ENCODE measurements at places on chromosomes 5 and 9. TPM values are rescaled to one million over a fixed set of nuclear protein-coding genes. Genes with fewer than 3 reads are reported as not detected.

DNA sequence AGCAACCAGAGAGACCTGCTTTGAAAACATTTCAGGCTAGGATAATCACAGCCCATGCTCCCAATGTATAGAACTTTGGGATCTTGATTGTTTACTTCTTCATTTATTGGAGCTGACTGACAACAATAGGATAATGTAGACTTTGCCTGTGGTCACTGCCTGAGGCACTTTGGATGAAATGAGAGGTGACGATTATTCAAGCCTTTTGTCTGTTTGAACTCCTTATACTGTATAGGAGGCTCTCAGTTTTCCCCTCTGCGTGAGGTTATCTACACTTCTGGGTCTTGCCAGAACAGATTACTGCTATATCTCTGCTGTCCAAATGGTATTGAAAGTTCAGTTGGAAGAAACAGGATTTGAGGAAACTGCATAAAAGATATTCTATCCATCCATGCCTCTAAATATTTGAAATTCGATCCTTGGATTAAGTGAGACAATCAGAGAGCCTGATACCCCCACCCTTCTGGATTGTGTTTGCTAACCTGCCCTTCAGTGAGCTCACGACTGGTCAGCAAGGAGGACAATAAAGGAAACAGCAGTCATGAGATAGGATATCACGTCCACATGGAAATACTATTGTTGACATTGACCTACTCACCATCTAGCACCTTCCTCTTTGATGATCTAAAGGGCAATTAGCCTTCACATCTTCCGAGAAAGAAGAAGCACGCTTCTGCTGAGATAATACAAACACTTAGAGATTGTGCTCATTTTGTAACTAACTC is 98.1 kb downstream of the DOCK8 start:
- DNase-seq = no peak

DNA sequence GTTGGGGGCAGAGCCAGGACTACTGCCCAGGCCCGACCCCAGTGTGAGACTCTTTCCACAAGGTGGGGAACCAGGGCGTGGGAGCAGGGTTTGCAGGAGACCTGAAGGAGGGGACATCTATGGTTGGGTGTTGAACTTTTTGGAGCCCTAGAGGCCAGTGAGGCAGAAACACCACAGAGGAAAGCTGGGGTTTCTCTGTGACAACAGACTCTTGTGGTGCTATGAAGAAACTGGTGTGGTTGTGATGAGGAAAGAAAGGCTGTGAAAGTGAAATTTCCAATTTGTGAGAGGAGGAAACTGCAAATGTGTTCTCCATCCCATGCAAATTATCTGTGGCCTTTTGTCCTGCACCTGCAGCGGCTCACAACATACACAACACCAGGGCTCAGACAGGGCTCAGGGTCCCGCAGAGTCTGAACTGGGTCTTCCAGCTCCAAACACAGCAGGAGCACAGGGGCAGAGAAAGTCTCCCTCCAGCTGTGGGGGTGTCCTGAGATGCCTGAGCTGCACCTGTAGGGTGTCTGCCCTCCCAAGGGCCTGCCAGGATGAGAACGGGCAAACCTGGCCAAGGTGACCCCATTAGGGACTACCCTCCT is 51.4 kb upstream of the GRHPR start:
- DNase-seq = no peak

DNA sequence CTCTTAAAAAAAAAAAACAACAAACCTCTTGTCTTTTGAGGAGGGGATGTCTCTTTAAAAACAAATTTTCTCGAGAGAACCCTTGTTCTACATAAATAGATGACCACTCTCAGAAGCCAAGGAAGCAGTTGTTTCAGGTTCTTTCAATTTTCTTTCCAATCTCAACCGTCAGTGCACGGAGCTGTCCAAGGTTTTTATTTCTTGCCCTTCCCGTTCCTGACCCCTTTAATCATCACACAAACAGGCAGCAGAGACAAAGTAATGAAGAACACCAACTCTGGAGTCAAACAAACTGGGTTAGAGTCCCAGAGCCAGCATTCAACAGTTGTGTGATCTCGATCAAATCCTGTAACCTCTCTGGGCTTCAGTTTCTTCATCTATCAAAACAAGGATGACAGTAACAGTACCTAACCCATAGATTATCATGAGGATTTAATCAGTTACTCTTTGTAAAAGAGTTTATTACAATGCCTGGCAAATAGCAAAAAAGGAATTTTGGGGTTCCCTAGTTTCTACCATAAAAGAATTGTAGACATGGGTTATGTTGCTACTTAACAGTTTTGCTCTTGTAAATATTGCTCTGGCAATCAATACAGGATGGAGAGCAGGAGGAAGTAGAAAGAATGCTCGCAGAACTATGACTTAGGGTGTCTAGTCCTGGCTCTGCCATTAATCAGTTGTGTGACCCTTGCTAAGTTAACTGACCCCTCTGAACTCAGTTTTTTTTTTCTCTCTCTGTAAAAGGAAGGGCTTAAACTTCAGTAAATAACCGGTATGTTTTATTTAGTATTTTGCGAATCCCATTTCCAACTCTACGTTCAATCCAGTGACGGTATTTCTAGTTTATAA is 1.0 kb upstream of the NIM1K start:
- peak; percentile 34 for DNase-seq

DNA sequence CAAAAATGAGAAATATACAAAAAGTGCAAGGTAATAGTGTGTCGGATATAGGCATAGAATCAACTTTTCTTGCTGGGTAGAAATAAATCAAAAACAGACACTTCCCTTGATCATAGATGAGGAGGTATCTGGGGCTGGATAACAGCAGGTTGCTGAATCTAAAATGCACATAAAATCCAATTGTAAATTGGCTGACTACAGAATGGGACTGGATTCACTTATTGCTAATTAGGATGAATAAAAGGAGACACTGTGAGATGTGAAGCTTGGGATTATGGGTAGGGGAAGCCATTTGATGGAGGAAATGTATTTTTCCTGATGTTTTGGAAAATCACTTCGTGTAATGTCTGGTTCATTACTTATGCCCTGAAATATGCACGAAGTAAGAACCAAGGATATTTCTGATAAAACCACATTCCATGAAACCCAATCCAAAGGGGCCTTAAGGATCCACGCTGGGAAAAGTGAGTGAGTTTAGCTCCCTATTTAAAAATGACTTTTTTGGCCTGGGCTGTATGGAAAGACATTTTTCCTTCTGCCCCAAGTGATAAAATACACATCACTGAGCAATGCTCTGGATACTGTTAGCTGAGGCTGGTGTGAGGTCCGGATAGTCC is 136.1 kb downstream of the MARCHF11 start:
- no peak for DNase-seq

CCL27 gene
- not detected for total RNA-seq

PSD2 gene
- 0.31 TPM for total RNA-seq

PCA3 gene
- total RNA-seq = not detected

DNA sequence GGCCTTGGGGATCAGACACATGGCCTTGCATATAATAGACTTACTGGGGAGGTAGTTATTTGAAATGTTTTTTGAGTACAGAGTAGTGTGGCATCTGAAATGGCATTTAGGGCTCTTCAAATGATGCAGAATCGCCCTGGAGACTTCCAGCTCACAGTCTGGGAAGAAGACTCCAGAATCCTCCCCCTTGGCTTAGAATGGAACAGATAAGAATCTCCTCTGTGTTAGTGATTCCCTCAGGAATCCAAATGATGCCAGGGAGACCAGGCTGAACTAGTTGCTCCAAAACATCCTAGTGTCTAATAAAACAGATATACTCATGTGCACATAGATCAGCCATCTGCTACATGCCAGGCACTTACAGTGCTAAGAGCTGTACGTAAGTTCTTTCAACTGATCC is 38.6 kb upstream of the SMC5 start:
- no peak for DNase-seq

DNA sequence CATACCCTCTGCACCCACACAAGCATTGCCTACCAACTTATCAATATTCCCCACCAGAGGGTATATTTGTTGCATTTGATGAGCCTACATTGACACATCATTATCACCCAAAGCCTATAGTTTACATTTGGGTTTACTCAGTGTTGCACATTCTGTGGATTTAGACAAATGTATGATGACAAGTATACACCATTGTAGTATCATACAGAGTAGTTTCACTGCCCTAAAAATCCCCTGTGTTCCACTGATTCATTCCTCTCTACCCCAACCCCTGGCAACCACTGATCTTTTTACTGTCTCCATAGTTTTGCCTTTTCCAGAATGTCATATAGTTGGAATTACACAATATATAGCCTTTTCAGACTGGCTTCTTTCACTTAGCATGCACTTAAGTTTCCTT is 85.7 kb upstream of the CPLX2 start:
- no peak for DNase-seq

DNA sequence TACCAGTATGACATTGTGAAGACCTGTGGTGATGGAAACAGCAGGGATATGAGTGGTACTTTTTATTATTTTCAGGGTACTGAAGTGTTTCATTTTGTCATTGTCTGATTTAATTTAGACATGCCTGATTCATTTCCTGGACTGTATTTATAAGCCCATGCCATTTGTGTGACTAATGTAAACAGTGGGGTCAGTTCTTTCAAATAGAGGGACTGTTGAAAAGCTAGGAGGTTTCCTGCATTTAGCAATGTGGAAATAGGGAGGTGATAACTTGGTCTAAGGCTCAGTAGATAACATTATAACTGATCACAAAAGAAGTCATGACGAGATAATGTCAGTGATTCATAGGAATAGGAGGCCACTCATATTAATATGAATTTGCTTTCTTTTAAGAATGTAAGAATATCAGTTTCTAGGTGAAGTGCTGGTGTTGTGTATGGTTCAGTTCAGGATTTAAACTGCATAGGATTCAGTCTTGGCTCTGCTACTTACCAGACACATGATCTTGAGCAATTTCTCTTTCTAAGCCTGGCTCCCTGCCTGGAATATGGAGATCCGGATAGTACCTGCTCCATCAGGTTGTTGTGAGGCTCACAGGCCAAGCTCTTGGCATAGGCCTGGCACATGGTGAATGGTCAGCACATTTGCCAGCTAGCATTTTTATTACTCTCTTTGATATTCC is 7.5 kb downstream of the RASGRF2 start:
- DNase-seq = no peak

- DNase-seq = peak; percentile 60
Measured at GRCh38 chr9:87324613-87325194, 173.0 kb upstream of the DAPK1 start.

DNA sequence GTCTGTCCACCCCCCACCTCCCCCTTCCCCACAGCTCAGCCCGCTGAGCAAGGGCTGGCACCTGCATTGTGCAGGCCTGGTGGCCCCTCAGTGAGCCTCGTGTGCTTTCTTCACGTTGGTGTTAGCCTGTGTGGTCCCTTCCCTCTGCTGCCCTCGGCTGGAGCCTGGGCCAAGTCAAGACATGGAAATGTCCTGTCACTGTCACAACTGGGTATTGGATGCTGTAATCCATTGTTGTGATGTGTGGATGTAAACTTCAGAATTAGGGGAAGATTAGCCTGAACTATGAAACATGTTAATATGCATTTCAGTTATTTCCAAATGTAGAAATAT is 103.9 kb downstream of the TRIO start:
- no peak for DNase-seq

DNA sequence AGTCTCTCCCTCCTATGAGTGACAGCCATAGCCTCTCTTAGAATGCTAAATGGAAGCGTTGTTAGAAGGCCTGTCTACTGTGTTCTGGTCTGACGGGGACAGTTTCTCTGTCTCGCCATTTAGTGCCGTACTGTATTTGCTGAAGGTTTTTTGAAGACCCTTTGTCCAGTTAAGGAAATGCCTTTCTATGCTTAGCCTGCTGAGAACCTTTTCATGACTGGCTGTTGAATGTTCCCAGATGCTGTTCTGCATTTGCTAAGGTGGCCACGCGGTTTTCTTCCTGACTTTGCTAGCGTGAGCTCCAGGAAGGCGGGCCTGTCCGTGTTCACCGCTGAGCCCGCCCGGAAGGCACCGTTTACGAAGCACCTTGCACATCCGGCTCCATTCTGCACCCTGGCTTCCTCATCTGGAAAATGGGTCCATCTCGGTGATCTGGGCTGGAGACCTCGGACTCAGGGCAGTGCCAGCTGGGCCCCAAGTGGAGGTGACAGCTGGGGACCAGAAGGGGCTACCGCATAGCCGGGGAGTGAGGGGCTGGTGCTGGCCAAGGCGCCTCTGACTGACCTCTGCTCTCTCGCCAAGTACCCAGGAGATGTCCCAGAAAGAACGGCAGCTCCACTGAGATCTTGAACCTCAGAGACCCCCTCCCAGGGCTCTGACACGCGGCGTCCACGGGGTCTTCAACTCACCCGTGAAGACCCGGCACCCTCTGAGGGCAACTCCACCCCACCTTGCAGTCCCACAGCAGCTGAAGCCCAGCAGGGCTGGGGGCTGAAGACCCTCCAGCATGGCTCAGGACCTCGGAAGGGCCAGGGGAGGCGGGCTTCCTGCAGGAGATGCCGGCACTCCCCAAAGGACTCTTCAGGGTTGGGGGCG is 52.5 kb upstream of the NKD2 start:
- no peak for DNase-seq

- no peak for DNase-seq
Measured at GRCh38 chr5:84028093-84028492, 307.4 kb upstream of the HAPLN1 start.
